T-helper 17 cell (primary cell): ENCODE measurements at places on chromosomes 7 and 10.

- no peak for DNase-seq
Measured at GRCh38 chr7:18064242-18064838, 36.7 kb upstream of the PRPS1L1 start.

- no peak for DNase-seq
Measured at GRCh38 chr7:51034521-51035264, 252.0 kb upstream of the GRB10 start.

- DNase-seq: no peak
Measured at GRCh38 chr10:74917481-74918077, 91.2 kb downstream of the KAT6B start.

DNA sequence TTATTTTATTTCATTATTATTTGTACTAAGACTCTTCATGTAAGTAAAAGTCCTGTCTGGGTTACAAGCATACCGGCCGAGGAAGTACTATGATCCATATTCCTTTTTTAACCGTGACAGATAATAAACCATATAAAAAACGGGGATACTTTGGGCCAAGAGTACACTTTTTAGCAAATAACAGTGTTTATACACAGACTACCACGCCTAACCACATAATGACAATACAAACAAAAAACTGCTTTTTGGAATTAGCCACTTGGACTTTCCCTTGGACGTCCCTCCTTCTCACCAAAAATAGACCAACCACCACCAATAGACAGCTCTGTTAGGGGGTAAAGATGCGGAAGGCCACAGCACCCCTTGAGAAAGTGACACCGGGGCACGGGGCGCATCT is 800 bp downstream of the MINDY3 start:
- no peak for DNase-seq

GRCh38 chr7:40587419-40587818 is 452.6 kb downstream of the SUGCT start:
- no peak for DNase-seq

- no peak for DNase-seq
Measured at GRCh38 chr7:112076324-112076723, 129.9 kb downstream of the DOCK4 start.

DNA sequence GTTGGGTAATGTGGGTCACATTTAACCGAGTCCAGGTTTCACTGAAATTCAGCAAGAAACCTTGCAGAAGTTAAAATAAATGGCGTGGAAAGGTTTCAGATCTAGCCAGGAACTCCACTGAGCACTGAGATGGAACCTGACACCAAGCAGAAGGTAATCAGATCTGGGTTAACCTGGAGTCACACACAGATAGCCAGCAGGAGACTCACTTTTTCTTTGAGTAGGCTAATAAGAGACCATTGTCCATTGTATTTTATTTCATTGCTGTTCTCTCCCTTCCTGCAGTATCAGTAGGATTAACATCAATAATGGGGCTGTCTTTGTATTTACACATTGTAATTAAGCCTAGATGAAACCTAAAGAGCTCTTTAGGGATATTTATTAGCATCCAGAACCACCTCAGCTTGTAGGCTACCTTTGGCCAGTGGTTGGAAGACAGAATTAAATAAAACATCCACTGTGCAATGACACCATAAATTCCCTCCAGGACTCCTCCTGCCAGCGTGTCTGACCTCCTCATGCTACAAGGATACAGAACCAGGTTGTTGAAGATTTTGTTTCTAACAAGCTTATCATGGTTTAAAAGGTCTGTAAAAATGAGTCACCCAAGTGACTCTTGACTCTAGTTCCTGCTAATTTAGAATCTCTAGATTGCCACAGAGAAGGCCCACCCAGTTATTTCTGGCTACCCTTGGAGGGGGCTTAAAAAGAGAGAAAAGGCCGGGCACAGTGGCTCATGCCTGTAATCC is 151.1 kb downstream of the SORCS1 start:
- DNase-seq: no peak

DNA sequence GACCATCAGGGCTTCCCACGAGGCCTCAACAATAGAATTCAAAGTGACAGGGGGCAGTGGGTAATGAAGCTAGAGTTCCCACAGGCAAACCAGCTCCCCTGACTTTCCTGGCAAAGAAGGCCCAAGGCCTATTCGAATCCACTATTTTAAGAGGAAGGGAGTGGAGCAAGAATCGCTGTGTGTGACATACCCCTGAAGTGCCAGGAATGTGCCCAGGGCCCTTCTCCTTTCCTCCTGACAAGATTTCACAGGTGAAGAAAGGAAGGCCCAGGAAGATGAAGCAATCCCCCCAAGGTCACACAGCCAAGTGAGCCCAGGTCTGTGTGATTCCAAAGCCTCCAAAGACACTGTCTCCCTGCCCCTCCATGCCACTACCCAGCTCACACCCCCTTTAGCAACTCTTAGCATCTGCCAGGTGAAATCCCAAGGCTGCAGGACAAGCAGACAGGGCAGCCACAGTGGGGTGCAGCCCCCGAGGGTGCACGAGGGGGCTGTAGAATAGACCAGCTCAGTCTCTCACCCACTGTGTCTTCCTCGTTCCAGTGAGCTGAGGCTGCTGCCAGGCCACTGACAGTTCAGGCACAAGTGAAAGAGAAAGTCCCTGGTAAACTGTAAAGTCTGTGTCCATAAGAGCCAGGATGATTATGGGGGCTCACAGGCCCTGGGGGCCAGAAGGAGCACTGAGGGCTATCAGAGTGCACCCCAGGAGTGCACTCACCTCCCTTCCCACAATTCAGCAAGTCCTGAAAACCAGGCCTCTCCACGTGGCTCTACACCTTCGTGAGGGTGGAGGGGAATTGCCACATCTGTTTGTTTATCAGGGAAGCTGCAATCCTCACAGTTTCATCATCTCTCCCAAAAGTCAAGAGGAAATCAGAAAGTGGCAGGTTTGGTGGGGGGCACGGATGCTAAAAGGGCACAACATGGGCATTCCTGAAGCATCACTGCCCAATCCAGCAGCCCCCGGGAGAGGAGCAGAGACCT is 70.8 kb upstream of the ZMIZ1 start:
- no peak for DNase-seq

GRCh38 chr10:79203833-79204232 is 135.1 kb downstream of the ZMIZ1 start:
- DNase-seq: no peak

DNA sequence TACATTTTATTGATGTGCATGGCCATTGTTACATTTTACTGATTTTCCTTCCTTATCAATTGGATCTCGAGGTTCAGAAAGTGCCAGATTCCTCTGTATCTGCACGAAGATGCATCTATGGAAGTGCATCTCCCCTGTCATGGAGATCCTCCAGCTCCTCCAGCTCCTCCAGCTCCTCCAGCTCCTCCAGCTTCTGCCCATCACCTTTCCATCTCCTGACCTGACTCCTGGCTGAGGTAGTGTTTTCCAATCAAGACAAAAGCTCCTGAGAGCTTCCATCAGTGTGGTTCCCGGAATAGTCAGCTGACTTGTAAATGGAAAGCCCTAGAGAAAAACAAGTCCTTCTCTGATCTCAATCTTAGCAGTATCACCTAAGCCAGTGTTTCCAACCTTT is 90.8 kb upstream of the KLF6 start:
- DNase-seq: no peak

GRCh38 chr10:72133517-72133916 is 45.2 kb upstream of the SPOCK2 start:
- no peak for DNase-seq

- no peak for DNase-seq
Measured at GRCh38 chr7:152572101-152572500, 103.8 kb downstream of the XRCC2 start.

- DNase-seq: no peak
Measured at GRCh38 chr7:128910569-128910945, at the start of gene KCP. Gene KCP, minus strand, starts transcription at chr7:128910709. Its CDS starts 33 bp downstream, at chr7:128910676.

GRCh38 chr10:104036069-104036384 is 49.7 kb downstream of the COL17A1 start:
- DNase-seq: no peak

GRCh38 chr10:3526727-3527501 is 258.1 kb downstream of the KLF6 start:
- DNase-seq: no peak

GRCh38 chr7:6269527-6269926 is 2.9 kb downstream of the CYTH3 start:
- DNase-seq: no peak

DNA sequence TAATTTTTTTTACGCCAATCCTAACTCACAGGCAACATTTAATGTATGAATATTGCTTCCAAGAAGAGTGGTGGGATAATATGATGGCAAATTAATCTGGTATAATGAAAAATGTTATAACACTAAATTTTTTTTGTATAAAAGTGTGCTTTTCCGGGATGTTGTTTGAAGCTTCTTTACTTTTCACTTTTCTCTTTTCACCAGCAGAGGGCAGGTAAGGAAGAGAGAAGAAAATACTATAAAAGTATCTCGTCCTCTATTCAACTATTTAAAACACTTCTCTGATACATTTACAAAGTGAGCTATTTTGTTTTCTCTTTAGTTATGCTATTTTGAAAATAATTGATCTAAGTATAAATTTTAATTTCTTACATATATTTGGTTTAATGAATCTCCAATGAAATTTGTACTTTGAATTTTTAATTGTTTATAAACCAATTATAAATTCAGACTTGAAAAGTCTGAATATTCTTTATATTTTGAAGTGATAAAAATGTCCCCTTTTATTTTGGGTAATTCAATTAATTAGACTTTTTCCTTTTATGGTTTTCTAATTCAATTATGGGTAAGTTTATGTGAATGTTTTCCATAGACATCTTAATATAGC is 20.7 kb upstream of the CFTR start:
- DNase-seq: no peak

DNA sequence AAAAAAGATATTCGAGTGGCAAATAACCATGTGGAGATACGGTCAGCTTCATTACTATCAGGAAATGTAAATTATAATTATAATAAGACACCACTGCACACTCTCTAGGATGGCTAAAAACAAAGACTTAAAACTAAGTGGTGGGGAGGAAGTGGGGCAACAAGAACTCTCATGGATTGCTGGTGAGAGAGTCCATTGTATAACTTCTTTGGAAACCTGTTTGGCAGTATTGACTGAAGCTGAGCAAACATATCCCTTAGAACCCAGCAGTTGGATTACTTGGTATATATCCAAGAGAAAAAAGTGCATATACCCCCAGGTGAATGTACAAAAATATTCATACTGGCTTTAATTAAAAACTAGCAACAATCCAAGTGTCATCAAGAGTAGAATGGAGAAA is 133.7 kb upstream of the CTBP2 start:
- DNase-seq: no peak

DNA sequence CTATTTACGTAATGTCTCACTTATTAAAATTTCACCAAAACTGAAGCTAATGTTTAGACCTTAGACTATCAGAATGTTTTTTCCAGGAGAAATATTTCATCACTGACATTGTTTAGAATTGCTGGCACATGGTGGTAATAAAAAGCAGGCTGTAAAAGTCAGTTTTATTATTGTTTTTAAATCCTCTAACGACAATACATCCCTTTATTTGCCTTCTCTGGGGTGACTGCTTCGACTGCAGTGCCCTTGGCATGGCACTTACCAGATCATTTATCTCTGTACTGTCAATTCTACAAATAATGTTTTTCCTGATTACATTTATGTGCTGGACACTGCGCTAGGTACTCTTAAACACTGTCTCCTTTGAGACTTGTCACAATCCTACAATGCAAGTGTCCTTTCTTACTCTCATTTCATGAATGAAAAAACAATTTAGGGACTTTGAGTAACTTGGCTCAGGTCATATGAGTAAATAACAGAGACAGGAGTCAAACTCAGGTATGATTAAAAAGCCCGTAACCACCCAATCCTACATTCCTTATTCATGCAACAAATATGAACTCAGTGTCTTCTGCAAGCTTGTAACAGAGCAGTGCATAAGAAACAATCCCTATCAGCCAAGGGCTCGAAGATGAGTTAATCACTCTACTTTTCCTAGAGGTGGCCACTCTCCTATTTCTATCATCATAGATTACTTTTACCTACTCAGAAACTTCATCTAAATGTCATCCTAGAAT is 5.6 kb upstream of the ING3 start:
- no peak for DNase-seq

DNA sequence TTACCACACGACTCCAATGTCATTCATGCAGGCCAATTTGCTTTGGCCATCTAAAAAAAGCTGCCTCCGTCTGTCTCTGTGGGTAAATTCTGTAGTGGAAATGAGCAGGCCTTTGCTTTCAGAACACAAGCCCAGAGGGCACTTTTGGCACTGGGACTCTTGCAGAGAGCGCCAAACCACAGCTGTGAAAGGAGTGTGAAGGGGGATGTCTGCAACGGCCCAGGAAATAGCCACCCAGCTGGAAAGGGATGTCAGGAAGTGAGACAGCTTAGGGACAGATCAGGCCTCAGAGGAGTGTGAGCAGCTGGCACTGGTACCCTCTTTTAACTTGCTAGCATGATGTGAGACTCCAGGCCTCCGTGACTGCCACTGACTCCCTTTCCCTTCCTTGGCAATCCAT is 152.4 kb downstream of the DKK1 start:
- DNase-seq: no peak
